ENCODE measurements at places on chromosomes 16 and 17. TPM values are rescaled to one million over a fixed set of nuclear protein-coding genes. Genes with fewer than 3 reads are reported as not detected.

Gene KRTAP9-1
- total RNA-seq = not detected

Gene ITGA2B
- 1.7 TPM for total RNA-seq

Gene SLC5A10
- 0.13 TPM for total RNA-seq

Gene MYO15A
- 0.70 TPM for total RNA-seq

Gene CFAP97D1
- not detected for total RNA-seq

Measured in cardiac septum (tissue), 1 donor.